Suppressor macrophage treated with lipopolysaccharide for 4 hours (primary cell): ENCODE measurements at places on chromosomes 4 and X.

DNA sequence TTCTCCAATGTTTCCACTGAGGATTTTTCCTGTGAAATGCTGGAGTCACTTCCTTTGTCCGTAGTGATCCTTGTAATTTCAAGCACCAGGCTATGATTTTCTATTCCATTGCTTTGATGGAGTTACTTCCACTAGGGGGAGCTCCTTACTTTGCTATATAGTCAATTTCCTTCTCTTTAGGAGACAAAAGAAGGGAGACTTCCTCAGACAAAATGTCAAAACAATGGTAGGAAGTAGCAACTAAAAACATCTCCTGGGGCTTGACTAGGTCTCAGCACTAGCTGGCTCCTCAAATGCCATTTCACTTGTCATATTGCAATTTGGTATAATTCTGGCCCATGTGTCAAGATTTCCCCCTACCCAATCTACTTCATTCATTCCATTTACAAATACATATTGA lies 24.1 kb downstream of the ZCCHC12 start:
- DNase-seq = peak; percentile 66

- DNase-seq = no peak
Observed at GRCh38 chrX:85828771-85829170, 218.6 kb downstream of the CHM start.

- DNase-seq = no peak
Observed at GRCh38 chrX:37697169-37697760, 11.7 kb downstream of the XK start.

- DNase-seq = no peak
Observed at GRCh38 chr4:174324236-174324635, 40.5 kb downstream of the CEP44 start.

DNA sequence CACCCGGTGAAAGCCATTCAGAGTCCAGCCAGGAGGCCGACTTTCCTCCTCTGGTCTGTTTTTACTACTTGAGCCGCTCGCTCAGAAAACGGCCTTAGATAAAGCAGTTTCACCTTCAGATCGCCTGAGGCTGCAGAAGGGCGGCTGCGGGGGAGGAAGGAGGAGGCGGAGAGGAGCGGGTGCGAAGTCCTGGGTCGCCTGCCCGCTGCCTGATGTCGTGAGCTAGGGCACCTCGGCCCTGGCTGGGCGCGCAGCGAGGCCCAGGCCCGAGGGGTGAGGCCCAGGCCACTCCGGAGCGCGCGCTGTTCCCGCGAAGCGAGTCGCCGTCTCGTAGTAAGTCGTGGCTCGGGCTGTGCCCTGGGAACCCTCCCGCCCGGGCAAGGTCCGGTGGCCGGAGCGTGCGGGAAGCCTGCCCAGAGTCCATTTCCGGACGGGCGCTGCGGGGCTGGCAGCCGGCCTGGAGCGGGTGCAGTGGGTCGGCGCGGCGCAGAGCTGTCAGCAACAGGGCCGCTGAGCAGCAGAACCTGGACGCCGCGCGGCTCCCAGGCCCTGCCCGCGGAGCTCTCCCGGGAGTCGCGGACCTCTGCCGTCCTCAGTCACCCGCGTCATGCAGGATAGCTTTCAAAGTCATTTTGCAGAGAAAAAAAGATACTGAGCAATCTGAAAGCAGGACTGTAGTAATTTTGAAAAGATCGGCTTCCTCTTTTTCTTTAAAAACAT lies 18.6 kb downstream of the TRIM2 start:
- peak; percentile 66 for DNase-seq

DNA sequence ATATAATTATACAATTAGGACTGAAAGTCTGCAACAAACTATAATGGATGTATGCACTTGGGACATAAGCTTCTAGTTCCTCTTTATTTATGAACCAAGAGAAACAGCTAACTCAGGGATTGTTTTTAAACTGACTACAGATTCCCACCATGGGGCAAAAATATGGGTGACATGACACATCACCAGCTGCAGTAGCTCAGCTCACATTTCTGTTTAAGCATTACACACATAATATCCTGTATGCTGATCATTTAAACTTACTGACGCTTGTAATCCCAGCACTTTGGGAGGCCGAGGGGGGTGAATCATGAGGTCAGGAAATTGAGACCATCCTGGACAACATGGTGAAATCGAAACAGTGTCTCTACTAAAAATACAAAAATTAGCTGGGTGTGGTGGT lies 11.5 kb downstream of the FGB start:
- DNase-seq = no peak

DNA sequence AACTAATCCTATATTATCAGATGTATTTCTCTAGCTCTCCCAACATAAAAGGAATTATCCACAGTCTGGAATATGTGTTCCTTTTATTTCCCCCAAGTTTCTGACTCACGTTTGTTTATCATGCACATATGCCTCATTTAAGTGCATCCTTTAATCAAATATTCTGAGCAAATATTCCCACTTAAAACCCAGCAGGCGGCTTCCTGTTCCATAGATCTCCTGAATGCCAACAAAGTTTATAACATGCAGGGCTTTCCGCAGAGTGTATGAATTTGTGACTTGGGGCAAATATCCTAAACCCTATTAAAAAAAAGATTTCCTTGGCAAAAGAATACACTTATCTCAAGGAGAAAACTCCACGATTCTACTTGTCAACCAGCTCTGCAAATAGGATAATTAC lies 16.9 kb downstream of the GLRA2 start:
- no peak for DNase-seq

- no peak for DNase-seq
Observed at GRCh38 chr4:8025668-8026067, 86.0 kb upstream of the AFAP1 start.

GRCh38 chr4:7781366-7781765 lies 158.3 kb downstream of the AFAP1 start:
- peak; percentile 9 for DNase-seq

GRCh38 chrX:71941776-71942175 lies 31.1 kb downstream of the NHSL2 start:
- DNase-seq = no peak

GRCh38 chrX:1657367-1658070 lies 42.7 kb downstream of the ASMT start:
- DNase-seq = peak; percentile 12

- DNase-seq = no peak
Observed at GRCh38 chrX:70168238-70169188, 8.8 kb upstream of the DGAT2L6 start.

- DNase-seq = no peak
Observed at GRCh38 chr4:8205749-8206611, 6.9 kb downstream of the SH3TC1 start.

- DNase-seq = no peak
Observed at GRCh38 chr4:74410272-74410671, 34.7 kb upstream of the AREG start.

GRCh38 chrX:143648705-143649104 lies 12.8 kb upstream of the SLITRK4 start:
- peak; percentile 63 for DNase-seq

DNA sequence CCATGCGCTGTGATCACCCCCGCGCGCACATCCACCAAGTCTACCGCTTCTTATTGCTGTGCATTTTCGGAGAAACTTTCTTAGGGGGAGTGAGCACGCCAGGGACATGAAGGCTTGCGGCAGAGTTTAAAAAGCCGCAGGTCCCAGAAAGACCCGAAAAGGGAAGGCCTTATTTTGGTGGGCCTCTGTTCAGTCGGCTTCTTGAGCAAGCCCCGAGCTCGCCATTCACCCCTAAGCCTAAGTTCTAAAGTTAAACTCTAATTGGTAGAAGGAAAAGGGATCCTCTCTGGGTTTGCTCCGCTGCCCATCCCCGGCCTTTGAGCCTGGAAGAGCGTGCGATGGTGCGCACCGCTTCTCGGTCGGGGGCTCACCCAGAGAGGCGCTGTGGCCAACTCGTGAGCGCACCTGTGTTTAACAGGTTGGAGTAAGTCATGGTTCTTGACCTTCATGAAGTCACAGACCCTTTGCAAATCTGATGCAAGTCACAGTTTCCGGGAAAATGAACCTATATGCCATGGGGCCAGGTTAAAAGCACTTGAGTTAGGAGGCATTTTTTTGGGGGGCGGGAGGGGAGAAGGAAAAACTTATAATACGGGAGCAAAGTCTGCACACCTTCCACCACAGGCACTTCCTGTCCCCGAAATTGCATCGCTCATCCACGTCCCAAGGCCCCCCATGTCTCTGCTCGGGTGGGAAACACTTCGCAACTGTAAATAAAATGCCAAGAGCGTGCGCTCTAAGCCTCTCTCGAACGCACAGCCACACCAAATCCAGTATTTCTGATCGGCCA lies 1.9 kb downstream of the PHOX2B start:
- DNase-seq = no peak

GRCh38 chr4:144723471-144723870 lies 77.5 kb downstream of the HHIP start:
- no peak for DNase-seq

DNA sequence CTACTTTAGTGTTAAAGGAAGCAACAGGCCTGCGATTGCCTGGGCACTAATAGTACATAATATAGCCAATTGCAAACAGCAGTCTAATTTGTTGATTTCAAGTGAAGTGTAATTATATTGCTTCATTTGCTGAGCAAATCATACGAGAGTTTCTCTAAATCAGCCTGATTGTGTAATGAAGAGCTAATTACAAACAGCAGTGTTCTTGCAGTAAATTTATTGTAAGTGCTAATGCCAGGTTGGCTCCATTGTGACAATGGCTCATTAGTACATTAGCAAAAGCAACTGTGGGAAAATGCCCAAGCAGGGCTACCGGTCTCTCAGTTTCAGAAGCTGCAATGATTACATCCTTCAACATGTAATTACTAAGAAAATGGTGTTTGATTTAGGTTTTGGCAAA lies 591.5 kb downstream of the GALNTL6 start:
- no peak for DNase-seq

DNA sequence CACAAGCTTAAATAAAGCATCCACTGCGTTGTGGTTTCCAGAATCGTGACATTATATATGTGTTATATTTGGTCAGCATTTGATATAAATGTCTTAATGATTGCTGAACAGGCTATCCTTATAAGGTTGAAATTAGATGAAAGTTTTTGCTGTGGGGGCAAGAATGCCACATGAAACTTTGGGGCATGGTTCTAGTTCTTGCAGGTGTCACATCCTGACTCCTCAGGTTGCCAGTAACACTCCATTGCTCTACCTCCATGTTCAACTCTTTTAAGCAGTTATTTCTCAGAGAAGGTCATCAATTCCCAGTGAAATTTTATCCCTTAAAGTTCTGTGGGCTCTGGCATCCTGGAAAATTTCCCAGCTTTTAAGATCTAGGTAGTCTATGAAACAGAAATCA lies 33.7 kb downstream of the NFKB1 start:
- no peak for DNase-seq

DNA sequence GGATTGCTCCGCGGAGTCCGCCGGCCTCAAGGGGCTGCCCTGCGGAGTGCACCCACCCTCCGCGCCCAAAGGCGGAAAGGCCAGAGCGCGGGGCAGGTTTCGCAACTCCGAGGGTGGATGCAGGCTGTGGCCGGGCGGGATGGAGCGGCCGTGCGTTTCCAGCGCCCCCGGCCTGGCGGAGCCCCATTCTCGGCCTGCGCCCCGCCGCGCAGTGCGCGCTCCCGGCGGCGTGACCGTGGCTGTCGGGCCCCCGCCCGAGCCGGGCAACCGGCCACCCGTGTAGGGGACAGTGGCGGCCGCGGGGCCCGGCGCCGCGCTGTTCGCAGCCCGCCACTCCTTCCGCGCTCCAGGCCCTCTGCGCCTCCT lies 331 bp downstream of the SETD7 start:
- no peak for DNase-seq

- DNase-seq = no peak
Observed at GRCh38 chr4:113317523-113317922, 268.1 kb downstream of the ANK2 start.

GRCh38 chr4:48504352-48504751 lies 14.3 kb downstream of the ZAR1 start:
- DNase-seq = no peak

GRCh38 chr4:123939621-123940020 lies 543.0 kb downstream of the SPRY1 start:
- DNase-seq = no peak

GRCh38 chr4:3705236-3705987 lies 60.8 kb upstream of the ADRA2C start:
- no peak for DNase-seq

DNA sequence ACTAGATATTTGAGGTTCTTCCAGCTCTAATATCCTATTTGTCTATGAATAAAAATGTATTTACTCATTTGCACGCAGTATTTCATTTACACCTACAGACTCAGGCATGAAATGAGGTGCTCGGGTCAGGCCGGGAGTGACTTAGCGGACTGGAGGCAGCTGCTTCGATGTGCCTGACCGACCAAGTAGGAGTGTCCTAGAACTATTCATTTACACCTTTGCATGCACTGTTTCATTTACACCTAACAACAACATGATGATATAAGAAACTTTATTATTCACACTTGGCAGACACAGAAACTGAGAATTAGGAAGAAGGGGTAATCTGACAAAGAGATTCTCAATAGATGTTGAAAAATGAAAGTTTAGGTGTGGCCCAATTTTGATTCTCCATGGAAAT lies 28.7 kb upstream of the FAT1 start:
- DNase-seq = no peak

GRCh38 chr4:138409670-138410069 lies 167.5 kb upstream of the SLC7A11 start:
- no peak for DNase-seq

DNA sequence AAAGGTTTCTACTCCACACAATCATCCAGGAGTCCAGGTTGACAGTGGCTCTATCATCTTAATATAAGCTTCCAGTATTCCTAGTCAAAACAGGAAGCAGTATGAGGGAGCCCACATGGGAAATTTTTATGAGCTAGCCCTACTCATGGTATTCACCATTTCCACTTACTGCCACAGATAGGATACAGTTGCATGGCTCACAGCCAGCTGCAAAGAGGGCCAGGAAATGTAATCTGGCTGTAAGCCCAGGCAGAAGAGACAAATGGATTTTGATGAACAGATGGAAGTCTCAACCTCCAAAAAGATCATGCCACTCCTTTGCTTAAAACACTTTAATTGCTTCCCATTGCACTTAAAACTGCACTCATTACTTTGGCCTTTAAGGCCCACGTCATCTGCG lies 150.6 kb downstream of the ADAMTS3 start:
- DNase-seq = no peak

GRCh38 chrX:53362449-53362848 lies 60.0 kb downstream of the SMC1A start:
- DNase-seq = peak; percentile 49

DNA sequence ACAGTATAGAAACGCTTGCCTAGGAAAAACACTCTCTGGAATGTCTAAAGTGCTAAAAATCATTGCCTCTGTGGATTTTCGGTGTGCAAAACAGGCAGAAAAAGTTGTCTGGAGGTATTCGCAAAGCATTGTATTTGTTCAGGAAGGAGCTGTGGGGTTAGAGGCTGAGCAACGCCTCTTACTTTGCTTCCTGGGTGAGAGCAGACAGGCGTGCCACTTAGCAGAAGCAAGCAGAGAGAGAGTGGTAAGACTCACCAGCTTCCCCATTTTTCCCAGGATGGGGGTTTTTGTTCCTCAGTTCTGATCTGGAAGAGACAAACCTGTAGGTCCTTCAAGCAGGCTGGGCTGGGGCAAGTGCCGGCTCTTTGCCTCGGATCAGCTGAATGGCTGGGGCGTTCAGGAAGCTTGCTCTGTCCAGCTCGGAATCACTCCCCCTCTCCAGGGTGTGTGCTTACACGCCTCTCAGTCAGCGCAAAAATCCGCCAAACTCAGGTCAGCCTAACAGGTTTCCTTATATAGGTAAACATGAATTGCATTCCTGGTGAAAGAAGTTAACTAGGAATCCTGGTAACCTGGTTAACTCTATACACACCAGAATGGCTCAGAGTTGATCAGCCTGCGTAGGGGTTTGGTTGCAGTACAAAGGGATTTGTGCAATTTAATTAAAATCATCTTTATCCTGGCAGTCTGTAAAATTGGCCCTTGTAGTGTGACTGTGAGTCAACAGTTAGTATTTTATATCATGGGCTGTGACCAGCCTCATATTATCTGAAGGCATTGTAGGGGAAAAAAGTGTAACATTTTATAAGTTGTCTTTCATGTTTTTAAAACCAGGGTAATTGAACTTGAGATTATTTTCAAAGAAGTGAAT lies 213.1 kb upstream of the MID1 start:
- DNase-seq = peak; percentile 1
